SW480 (cell line): ENCODE measurements at places on chromosomes 1 and 21.

DNA sequence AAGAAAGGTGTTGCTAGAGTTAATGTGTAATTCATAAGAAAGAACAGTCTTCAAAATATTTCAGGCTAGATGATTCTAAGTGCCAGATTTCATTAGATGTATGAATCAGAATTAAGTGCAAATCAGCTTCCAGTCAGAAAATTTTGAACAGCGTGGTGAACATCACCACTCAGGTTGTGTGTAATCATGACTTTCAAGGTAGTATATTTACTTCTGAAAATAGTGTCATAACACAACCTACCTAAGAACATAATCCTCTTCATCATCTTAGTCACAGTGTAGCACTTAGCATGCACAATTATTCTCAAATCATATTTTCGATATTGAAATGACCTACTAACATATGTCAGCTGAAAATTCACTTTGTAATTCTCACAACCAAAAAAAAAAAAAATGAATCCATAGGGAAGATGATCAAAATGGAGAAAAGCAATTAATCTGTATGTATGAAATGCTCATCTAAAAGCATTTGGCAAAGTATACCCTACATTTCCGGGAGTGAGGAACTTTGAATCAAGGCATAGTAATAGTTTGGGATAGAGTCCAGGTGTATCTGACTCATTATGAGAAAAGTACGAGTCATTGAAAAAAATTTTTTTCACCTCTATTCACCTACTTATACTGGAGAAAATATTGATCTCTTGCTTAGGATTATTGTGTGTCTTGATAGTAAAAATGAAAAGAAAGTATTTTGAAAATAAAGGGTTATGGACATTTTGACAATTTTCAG is 221.8 kb upstream of the CHRM3 start:
- no peak for DNase-seq

- peak; percentile 29 for DNase-seq
These were observed 7.7 kb upstream of the ZNF669 start for GRCh38 chr1:247111700-247112478.

DNA sequence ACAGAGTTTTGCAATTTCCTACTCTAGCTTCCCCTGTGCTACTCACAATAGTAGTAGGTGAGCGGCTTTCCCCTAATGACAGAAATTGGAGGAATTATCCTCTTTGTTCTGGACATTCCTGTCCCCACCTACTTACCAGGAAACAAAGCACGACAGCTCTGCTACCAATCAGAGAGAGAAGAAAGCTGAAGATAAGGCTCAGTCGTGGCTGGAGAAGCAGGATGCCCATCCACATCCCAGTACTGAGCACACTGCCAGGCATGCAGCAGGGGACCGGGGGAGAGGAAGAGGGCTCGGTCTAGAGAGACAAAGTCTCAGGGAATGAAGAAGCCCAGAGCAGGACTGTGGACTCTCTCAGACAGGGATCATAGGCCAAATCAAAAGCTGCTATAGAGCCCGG is 134.1 kb upstream of the KRTAP19-8 start:
- DNase-seq = no peak

- DNase-seq = no peak
These were observed 56.4 kb downstream of the WDR3 start for GRCh38 chr1:117985973-117986372.

GRCh38 chr1:18569811-18570545 is 60.7 kb upstream of the PAX7 start:
- DNase-seq = no peak

- no peak for DNase-seq
These were observed 48.5 kb upstream of the B3GALT5 start for GRCh38 chr21:39564200-39564599.
